ENCODE measurements at places on chromosomes 1 and 21.

GRCh38 chr1:200304171-200304570, 105.7 kb downstream of the ZNF281 start:
- DNase-seq, result no peak

- DNase-seq, result no peak
Observed at GRCh38 chr21:42760361-42760950, 107.0 kb downstream of the PDE9A start.

GRCh38 chr1:31805318-31805717, 10.5 kb downstream of the SPOCD1 start:
- DNase-seq, result no peak

DNA sequence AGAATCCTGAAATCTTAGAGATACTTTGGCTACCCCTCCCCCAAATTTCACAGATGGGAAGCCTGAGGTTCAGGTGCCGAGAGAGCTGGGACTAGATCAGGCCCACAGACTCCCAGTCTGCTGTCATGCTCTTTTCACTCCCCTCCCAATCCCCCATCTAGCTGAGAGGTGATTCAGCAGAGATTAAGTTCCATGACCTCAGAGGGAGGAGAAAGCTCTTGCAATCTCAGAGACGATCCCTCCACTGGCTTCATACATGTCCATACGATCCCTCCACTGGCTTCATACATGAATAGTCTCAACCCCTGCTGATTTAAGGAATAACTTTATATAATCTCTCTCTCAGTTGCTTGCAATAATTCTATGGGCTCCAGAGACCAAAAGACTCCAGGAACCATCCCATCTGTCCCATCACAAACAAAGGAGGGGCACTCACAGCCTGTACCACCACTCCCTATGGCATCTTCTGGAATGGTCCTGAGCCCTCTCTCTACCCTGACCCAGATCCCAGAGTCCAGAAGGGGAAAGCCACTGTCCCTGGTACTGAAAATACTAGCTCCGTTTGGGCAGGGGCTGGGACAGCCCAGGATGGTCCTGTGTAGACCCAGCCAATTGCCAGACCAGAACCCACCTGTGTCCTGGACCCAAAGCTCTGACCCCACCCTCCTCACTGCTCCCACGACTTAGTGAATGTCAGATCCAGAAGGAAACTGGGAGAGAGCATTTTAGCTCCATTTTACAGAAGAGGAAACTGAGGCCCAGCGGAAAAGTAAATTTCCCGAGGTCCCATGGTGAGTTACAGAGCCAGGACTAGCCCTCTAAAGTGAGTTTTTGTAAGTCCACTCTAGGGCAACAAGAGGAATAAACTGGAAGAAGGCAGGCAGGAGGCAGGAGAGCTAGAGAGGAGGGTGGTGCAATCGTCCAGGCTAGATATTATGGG, 27.1 kb downstream of the RIMS3 start:
- no peak for DNase-seq

Measured in cerebellum (tissue), 4 donors.